ENCODE measurements at places on chromosomes 13 and 19.
A peak's percentile ranks its signal among the peaks of the same experiment; 100 is the strongest.

DNA sequence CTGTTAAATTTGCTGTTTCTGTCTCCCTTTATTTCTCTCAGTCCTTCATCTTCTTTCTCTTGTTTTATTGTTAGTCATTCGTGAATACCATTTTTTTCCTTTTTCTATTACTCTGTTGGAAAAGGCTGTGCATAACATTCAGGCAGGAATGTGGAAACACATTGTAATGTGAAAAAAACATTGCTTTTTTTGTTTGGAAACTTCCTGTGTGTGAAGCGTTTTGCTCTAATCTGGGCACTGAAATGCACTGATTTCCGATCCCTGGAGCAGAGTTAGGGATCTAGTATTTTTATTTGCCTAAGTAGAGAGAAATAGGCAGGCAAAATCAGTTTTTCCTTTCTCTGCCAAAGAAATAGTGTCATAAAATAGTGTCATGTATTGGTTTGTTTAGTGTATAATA is 155.5 kb downstream of the PCCA start:
- H3K4me1 ChIP-seq: no peaks in the 10 kb centered on the region
- H3K4me3 ChIP-seq: no peak overlapping the region
- no peak for DNase-seq
- no peaks in the 10 kb centered on the region for H3K27me3 ChIP-seq
- H3K27ac ChIP-seq: no peak overlapping the region

GRCh38 chr13:59480396-59481259 is 683.1 kb downstream of the DIAPH3 start:
- H3K4me1 ChIP-seq: peaks cover 36% of the 10 kb centered on the region
- no peaks in the 10 kb centered on the region for H3K27me3 ChIP-seq
- peak overlapping the region; percentile 7 for H3K27ac ChIP-seq
- no peaks in the 10 kb centered on the region for H3K36me3 ChIP-seq

DNA sequence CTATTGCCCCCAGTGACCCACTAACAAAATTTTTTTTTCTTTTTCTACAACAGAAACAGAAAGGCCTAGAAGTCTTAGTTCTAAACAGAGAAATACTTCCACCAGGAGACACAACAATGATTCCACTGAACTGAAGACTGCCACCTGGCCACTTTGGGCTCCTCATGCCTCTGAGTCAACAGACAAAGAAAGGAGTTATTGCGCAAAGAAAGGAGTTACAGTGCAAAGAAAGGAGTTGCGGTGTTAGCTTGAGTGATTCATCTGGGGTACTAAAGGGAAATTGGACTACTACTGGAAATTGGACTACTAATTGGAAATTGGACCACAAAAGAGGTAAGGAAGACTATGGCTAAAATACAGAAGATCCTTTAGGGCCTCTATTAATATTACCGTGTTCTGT is 116.6 kb downstream of the PCDH17 start:
- no peaks in the 10 kb centered on the region for H3K27me3 ChIP-seq
- no peaks in the 10 kb centered on the region for H3K4me1 ChIP-seq
- H3K4me3 ChIP-seq: no peak overlapping the region
- DNase-seq: no peak
- peaks cover 4% of the 10 kb centered on the region for H3K36me3 ChIP-seq

GRCh38 chr19:12956446-12957388 is at the start of gene GADD45GIP1:
Gene GADD45GIP1, minus strand, starts transcription at chr19:12957223. Its CDS starts 11 bp downstream, at chr19:12957212.
- peak within 1 kb of the TSS; percentile 81 for H3K4me3 ChIP-seq
- peaks cover 3% of the 10 kb centered on the region for H3K27me3 ChIP-seq
- H3K4me1 ChIP-seq: peaks cover 27% of the 10 kb centered on the region
- H3K27ac ChIP-seq: peak within 1 kb of the TSS; percentile 94
- peak; percentile 69 for DNase-seq

DNA sequence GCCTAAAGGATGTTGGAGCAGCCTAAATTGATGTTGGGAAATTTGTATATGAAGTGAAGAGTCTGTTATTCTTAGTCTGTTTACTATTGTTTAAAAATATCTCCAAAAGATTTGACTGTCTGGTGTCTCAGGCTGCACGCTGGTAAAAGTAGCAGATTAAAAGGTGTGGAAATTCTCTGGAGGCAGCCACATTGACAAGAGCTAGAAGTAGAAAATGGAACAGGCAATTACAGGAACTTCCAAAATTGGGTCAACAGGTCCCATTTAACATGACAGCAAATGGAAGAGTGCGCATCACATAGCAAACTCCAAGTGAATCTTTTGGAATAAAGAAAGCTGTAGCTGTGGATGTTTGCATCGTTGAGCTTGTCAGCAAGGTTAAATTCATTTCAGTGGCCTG is 138.3 kb downstream of the MTUS2 start:
- H3K4me3 ChIP-seq: no peak overlapping the region
- no peak for DNase-seq
- H3K27me3 ChIP-seq: peaks cover 24% of the 10 kb centered on the region

DNA sequence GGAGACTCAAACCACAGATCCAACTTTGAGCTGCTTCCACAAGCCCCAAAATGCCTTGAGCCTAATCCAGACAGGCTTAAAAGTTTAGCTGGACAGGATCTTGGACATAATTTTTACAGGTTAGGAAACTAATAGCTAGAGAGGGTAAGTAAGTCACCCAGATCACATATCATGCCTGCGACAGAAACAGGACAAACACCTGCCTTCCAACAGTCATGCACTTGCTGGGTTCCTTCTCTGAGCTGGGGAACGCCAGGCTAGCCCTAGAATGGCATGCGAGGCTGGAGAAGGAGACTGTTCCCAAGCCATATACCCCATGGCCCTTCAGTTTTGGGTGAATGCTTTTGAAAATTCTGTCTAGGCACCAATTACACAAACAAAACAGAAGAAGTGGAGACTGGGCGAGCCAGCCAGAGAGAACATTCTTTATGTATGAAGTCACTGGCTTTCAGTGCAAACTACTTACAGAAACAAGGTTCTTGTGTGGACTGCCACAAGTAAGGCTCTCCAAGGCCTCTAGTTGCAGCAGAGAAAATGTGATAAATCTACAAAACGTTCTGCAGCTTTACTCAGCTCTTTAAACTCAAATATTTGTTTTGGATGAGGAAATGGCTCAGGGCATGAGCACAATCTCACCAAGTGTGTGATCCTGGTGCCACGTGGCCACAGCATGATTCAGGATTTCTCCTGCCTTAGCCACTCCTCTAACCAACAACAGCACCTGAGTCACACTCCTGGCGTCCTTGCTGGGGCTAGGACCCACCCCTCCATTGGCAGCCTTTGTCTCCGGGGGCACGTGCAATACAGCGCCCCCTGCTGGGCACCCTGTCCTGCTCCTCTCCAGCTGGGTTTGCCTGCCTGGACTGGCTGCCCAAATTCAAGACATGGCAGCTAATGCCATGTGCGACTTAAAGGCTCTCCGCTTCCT is 73.4 kb upstream of the UBL3 start:
- H3K27ac ChIP-seq: peak overlapping the region; percentile 97
- H3K4me1 ChIP-seq: peaks cover 59% of the 10 kb centered on the region
- H3K4me3 ChIP-seq: peak overlapping the region; percentile 9
- H3K27me3 ChIP-seq: no peaks in the 10 kb centered on the region
- DNase-seq: no peak
- H3K36me3 ChIP-seq: no peaks in the 10 kb centered on the region

DNA sequence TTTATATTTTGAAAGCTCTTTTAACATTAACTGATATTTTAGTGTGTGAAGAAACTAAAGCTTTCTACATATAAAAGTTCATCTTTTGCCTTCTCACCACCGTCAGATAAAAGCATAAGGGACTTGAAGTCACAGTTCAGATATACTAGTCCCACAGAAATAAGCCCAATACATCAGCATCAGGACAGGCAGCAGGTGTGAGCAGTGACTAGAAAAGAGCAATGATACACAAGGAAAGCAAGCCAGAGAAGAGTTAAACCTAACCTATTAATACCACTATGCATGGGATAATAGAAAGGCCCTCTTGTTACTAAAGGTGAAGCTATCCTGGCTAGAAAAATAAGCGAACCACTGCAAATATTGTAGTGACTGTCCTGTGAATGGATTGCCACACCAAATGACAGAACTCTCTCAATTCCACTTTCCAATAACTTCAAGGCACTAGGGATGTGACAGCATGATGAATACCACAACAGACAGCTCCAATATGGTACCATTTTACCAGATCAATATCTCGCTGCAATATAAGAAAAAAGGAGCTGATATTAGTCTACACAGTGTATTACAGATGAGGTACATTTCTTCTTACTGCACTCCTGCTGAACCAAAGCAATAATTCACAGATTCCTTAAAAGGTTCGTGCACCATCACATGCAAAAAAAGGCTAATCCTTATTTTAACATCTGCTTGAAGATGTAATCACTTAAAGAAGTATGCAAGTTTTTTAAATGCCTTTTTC is 114.1 kb downstream of the DACH1 start:
- H3K4me1 ChIP-seq: peaks cover 53% of the 10 kb centered on the region
- H3K27me3 ChIP-seq: no peaks in the 10 kb centered on the region
- H3K36me3 ChIP-seq: no peaks in the 10 kb centered on the region
- no peak overlapping the region for H3K4me3 ChIP-seq
- no peak for DNase-seq

GRCh38 chr13:98576963-98577835 is at the start of gene STK24:
Gene STK24, minus strand, starts transcription at chr13:98577107. Its CDS starts 321 bp downstream, at chr13:98576786.
- H3K4me1 ChIP-seq: peaks cover 69% of the 10 kb centered on the region
- peak within 1 kb of the TSS; percentile 82 for H3K4me3 ChIP-seq
- H3K36me3 ChIP-seq: no peaks in the 10 kb centered on the region
- H3K27ac ChIP-seq: peak within 1 kb of the TSS; percentile 99

DNA sequence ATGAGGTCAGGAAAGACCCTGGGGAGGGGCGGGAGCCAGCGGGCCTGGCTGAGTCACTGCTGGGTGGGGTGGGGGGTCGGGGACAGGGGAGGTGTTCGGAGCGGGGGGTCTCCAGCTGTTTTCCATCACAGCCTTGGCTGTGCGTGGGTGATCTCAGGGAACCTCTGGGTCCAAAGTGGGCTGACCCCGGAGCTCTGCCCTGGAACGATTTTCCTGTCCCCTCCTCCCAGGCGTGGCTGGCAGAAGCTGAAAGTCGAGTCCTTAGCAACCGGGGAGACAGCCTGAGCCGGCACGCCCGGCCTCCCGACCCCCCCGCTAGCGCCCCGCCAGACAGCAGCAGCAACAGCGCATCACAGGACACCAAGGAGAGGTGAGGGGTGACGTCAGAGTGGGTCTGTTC is 10.6 kb downstream of the TRIP10 start:
- no peak for DNase-seq
- H3K4me1 ChIP-seq: peaks cover 15% of the 10 kb centered on the region
- peaks cover 4% of the 10 kb centered on the region for H3K27me3 ChIP-seq
- H3K36me3 ChIP-seq: peaks cover 35% of the 10 kb centered on the region

All from mesothelial cell of epicardium (in vitro differentiated cells).